ENCODE measurements at places on chromosomes 2 and 18.

DNA sequence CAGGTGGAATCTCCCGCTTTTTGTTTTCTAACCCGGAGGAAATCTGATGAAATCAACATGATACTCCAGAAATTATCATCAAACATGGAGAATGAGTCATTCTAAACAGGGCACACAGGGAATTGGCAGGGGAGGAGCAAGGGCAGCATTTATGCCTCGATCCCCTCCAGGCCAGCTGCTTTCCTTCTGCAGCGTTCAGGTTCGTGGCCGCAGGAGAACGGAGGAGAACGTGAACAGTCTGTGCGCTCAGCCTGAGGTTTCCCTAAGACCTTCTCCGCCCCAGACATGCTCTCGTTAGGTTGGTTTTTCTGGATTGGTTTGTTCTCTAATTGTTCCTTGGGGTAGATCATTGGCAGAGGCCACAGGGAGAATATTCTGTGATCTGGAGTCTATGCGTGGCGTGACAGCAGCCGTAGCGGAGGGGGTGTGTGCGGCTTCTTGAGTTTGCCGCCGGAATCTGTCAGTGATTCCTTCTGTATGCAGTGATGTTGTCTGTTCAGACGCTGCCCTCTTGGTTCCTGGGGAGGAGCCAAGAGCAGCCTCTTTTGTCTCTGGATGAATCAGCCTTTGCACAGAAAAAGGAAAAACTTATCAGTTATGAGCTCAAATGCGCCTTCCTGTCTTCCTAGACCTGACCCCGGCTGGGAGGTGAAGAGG, 75.9 kb downstream of the SH3BP4 start:
- no peak for DNase-seq

DNA sequence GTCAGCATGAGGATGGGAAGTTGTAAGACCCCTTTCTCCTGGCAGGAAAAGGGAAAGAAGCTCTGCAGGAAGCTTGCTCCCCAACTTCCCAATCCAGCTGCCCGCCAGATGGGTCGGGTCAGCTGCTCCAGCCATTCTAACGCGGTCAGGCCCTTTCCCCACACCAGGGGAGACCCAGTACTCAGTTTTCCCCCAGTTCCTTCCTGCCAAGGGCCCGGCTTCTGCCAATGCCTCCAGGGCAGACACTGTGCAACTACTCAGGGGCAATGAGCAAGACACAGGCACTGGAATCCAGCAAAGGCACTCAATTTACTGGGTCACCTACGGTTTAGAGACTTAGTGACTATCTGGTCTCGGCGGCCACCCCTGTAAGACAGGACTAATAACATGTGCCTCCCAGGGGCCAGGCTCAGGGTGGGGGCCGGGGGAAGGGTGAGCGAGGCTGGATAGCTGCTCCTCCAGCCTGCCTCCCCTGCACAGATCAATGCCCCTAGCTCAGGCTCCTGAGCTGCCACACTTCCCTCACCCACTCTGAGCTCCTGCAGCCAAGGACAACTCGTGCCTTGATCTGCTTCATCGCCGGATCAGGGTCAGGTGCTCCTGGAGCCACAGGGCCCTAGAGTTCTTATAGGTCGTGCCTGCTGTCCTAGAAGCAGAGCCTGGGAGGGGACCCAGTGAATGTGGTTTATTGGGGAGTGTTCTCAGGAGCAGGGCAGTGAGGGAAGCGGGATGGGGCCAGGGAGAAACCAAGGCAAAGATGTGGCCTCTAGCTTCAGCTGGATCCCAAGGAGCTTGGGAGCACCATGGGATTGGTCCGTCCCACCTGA, 171.1 kb downstream of the ZFP36L2 start:
- DNase-seq: no peak

- no peak for DNase-seq
Observed at GRCh38 chr2:655626-656025, 21.6 kb downstream of the TMEM18 start.

DNA sequence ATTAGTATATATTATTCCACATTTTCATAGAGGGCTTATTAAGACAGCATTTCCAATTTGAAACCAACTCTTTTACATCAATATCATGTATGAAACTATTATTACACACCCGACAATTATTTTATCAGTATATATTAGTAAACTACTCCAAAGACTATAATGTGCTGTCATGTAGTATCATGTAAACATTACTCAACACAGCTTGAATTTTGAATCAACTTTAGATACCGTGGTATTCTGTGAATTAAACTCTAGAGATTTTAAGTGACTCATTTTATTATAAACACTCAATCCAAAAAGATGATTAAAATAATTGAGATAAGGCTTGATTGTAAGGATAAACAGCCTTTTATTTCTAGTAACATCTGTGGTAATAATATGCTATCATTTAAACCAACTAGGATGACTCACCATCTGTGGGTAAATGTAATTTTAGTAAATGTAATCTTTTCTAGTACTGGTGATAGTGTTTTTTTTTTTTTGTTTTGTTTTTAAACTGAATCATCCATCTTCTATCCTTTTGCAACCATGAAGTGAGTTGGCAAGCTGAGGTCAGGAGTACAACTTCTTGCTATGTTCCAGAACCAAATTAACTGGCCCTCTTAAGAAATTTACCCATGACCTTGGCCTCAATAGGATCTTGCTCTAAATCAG, 144.3 kb upstream of the SMAD7 start:
- no peak for DNase-seq

DNA sequence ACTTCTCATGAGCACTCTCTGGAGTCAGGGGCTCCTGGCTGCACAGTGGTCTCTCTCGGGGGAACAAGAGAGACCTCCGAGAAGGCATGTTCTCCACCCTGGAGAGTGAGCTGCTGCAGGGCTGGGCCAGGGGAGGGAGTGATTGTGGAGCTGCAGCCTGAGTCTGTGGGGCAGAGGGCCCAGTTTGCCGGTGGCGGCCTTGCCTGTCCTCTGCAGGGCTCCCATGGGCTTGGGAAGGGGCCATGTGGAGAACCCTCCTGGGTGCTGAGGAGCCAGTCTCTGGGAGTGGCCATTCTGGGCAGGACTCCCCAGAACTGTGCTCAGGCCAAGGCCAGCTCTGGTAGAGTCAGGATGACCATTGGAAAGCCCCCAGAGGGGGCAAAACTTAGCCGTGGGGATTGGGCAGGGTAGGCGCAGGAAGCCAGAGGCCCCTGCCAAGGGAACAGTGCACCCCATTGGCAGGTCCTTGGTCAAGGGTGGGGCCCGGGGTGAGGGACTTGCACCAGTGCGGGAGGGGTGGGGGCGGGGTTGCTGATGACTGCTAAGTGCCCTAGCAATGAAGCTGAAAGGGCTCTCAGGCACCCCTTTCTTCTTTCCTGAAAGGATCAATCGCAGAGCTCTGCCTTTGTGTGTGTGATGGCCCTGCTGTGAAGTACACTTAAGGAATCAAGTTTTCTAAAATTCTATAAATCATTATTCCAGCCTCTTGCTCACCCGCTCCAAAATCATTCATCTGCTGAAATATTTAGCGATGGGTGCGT, 69.7 kb upstream of the BOD1L2 start:
- DNase-seq: no peak

- no peak for DNase-seq
Observed at GRCh38 chr2:189318761-189319160, 122.5 kb upstream of the WDR75 start.

DNA sequence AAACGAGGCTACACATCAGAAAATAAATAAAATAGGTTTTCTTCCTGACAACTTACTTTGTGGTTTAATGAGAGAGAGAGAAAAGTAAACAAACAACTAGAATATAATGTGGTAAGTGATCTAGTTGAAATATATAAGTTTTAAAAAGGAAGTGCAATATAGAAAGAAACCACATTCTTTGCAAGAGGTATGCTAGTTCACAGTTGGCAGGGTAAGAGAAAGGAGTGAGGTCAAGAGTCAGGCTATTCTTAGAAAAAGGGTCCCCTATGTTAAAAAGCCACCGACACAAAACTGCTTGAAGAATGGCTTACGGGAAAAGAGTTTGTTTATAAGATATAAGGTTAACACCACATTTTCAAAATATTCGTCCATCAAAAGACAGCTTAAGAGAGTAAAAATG, 462.1 kb downstream of the ERBB4 start:
- DNase-seq: no peak

GRCh38 chr2:121796239-121796638, 40.8 kb downstream of the TSN start:
- DNase-seq: no peak

DNA sequence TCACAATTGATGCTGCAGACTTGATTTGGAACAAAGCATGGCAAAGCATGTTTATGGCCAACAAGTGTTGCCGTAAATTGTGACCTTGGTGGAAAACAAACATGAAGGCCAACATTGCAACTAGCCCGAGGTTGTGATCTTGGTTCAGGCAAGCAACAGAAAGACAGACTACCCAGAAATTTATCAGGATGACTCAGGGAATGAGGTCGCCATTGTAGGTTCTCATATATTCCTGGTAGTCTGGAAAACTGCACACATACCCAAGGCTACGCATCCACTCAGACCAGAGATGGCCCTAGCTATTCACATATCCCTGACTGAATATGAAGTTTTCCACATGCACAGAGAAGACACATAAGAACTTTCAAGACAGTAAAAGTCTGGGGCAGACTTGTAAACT, 30.1 kb downstream of the CYP1B1 start:
- no peak for DNase-seq

GRCh38 chr18:9049495-9049809, 53.0 kb upstream of the NDUFV2 start:
- DNase-seq: no peak

DNA sequence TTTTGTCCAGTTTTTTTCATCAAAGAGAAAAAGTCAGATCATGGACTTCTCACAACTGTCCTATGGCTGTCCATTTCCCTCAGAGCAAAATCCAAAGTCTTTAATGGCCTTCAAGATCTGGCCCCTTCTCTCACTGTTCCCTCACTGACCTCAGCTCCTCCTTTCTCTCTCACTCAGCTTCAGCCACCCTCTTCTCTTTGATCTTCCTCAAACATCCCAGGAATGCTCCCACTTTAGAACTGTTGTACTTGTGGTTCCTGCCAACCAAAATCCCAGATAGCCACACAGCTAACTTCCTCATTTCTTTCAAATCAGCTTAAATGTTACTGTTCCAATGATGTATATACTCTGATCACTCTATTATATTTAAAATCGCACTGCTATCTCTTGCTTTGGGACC, 82.9 kb downstream of the NUP35 start:
- DNase-seq: no peak

DNA sequence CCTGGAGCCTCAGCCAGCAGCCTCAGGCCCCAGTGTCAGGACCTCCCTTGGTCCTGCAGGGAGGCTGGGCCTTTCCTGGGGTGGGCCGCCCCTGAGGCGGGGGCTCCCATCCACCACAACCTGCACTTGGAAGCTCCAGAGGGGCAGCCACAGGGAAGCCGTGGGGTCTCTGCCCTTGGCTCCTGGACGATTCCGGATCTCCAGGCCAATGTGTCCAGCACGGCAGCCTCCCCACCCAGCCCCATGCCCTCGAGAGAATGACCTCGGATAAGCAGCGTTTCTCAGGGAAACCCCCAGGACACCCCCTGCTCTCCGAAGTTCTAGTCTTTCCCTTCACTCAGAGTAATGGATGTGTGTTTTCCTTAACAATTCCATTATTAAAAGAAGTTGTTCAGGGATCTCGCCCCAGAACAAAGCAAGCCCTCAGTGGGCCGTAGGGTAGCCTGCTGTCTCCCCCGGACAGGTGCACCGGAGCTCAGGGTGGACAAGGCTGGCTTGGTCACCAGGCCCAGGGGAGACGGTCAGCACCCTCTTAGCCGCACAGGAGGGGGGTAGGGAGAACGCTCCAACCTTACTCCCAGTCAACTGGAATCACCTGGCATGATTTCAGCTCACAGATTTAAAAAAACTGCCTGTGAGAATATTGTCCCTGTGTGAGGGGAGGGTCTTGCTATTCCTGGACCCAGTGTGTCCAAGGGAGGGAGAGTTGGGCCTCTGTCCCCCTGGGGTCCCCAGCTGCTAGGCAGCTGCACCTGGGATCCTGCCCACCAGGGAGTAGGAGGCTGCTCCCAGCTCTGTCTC, 72.2 kb upstream of the OTOS start:
- DNase-seq: no peak

GRCh38 chr18:50654658-50655550, 95.0 kb downstream of the MAPK4 start:
- no peak for DNase-seq

DNA sequence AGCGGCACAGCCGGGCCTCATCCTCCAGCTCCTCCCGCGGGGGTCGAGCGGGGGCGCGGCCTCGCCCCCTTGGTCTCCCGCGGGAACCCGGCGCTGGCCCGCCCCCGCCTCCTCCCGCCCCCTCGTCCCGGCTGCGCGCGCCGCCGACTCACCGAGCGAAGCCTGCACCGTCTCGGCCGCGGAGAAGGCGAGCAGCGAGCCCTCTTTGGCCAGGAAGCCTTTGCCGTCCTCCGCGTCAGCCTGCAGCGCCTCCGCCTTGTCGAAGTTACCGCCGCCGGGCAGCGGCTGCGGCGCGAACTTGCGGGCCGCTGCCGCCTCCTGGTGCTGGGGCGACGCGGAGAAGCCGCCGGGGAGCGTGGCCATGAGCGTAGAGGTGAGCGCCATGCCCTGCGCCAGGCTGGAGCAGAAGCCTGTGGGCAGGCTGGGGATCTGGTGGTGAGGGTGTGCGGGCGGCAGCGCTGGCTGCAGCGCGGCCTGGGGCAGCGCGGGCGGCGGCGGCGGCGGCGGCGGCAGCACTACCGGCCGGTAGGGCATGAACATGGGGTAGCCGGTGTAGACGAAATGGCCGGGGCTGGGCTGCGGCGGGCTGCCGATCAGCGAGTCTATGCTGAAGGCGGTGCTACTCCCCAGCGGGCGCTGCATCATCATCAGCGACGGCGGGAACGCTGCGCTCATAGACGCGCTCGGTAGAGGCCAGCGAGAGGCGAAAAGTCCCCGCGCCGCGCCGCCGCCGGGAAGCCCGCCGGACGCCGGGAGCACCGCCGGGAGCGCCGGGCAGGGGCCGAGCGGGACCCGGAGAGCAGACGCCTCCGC, 683 bp downstream of the GBX2 start:
- no peak for DNase-seq

GRCh38 chr2:209741953-209742352, 29.7 kb upstream of the UNC80 start:
- no peak for DNase-seq

GRCh38 chr2:26900831-26901321, 52.9 kb downstream of the DPYSL5 start:
- DNase-seq: no peak

- DNase-seq: no peak
Observed at GRCh38 chr2:199303728-199304177, 154.0 kb downstream of the SATB2 start.

DNA sequence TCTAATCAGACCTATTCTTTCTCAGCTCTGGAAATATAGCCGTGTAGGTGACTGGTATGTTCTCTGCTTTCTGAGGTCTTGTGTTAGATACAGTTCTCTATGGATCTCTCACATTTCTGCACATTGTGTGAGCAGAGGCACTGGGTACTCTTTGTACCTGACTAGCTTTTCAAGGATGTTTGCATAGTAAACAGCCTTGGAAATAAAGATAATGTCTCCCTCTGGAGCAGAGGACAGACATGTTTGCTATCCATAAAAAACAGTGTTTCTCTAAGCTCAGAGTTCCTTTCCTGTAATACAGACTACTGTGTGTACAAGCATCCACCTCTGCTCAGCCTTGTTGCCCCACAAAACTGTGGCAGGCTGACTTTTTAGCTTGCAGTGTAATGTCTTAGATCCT, 279.2 kb downstream of the CTNNA2 start:
- no peak for DNase-seq

Data from stimulated activated CD4-positive, alpha-beta T cell treated with anti-CD3 and anti-CD28 coated beads, Interleukin-2, amount 100 ng/mL, for 48 hours (primary cell).